Tracheal epithelial cell (primary cell): ENCODE measurements at places on chromosomes 4 and X. TPM values are rescaled to one million over a fixed set of nuclear protein-coding genes. Genes with fewer than 3 reads are reported as not detected.

Gene TBC1D8B
- 4.3 and 4.9 TPM in 2 replicates for total RNA-seq

Gene ADGRG4
- total RNA-seq = not detected in 2 replicates

Gene DTHD1
- total RNA-seq = 0.85 TPM in 1 of 2 replicates, not detected in the other

Gene CFAP47
- total RNA-seq = under 0.01 TPM in 1 of 2 replicates, not detected in the other

Gene RADX
- 1.9 and 2.7 TPM in 2 replicates for total RNA-seq

Gene CSAG1
- not detected in 2 replicates for total RNA-seq

Gene CABS1
- not detected in 2 replicates for total RNA-seq

Gene GLOD5
- total RNA-seq = not detected in 2 replicates

Gene ACE2
- total RNA-seq = under 0.01 and 0.24 TPM in 2 replicates

Gene RRH
- total RNA-seq = 0.21 TPM in 1 of 2 replicates, not detected in the other

Gene JAKMIP1
- total RNA-seq = not detected in 2 replicates

Gene PAK3
- total RNA-seq = 0.21 and 2.4 TPM in 2 replicates

Gene NUDT10
- 0.64 and 3.4 TPM in 2 replicates for total RNA-seq

Gene SLC49A3
- 0.21 and 0.96 TPM in 2 replicates for total RNA-seq

Gene MXRA5
- total RNA-seq = 0.85 and 1.7 TPM in 2 replicates

Gene DCAF8L1
- total RNA-seq = not detected in 2 replicates

Gene PLXNB3
- 6.3 and 9.8 TPM in 2 replicates for total RNA-seq

Gene WWC2
- 8.1 and 18.3 TPM in 2 replicates for total RNA-seq

Gene LYAR
- total RNA-seq = 18.3 and 21.4 TPM in 2 replicates

Gene TAF7L
- total RNA-seq = 0.21 and 0.24 TPM in 2 replicates

Gene TMSB15A
- 0.24 TPM in 1 of 2 replicates, not detected in the other for total RNA-seq

Gene ZNF595
- total RNA-seq = 7.7 and 9.2 TPM in 2 replicates

Gene ARHGAP6
- total RNA-seq = 0.21 and 0.48 TPM in 2 replicates

Gene GPC3
- under 0.01 TPM in 2 replicates for total RNA-seq

Gene PCDH19
- total RNA-seq = under 0.01 TPM in 1 of 2 replicates, not detected in the other

Gene CNGA1
- total RNA-seq = 1.9 and 4.0 TPM in 2 replicates

Gene SLIT2
- 0.21 and 0.24 TPM in 2 replicates for total RNA-seq

Gene PCDH11X
- total RNA-seq = under 0.01 TPM in 1 of 2 replicates, not detected in the other

Gene TACR3
- total RNA-seq = not detected in 2 replicates

Gene ARMCX4
- 0.43 and 0.72 TPM in 2 replicates for total RNA-seq

Gene RPS6KA6
- 2.2 and 3.2 TPM in 2 replicates for total RNA-seq

Gene GDPD2
- total RNA-seq = under 0.01 TPM in 1 of 2 replicates, not detected in the other

Gene SPANXN4
- total RNA-seq = not detected in 2 replicates

Gene PPBP
- 0.24 and 0.85 TPM in 2 replicates for total RNA-seq

Gene CRMP1
- 0.24 TPM in 1 of 2 replicates, not detected in the other for total RNA-seq

Gene XK
- total RNA-seq = 0.72 and 0.85 TPM in 2 replicates

Gene AVPR2
- 0.48 TPM in 1 of 2 replicates, not detected in the other for total RNA-seq

Gene ZNF630
- 1.2 and 3.0 TPM in 2 replicates for total RNA-seq

Gene PAGE1
- not detected in 2 replicates for total RNA-seq

Gene TRIM61
- under 0.01 and 0.64 TPM in 2 replicates for total RNA-seq
